ENCODE measurements at places on chromosomes 13 and 19.

- DNase-seq, result no peak
These were observed 12.5 kb upstream of the SUPT20H start for GRCh38 chr13:37072024-37072423.

DNA sequence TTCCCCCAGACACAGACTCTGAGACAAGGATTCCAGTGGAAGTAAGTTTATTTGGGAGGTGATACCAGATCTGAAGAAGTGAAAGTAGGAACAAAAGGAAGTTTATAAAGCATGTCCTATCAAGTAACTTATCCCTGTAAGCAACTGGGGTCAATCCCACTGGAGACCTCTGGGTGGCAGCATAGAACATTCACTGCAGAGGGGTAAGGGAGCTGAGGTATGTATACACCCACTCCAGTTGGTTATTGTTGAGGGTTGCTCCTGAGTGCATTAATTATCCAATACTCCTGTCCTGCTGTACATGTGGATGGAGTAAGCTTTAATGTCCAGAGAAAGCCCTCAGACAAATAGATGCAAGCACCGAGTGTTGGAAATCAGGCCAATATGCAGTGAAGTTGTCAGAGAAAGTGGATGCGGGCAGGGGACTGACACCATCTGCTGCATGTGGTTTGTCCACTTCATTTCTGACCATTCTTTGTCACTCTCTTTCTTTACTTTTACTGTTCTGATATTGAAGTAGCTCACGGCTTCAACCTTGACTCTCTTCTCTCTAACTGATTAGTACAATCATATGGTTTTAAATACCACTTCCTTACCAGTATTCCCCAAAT, 46.7 kb downstream of the NOTCH3 start:
- DNase-seq, result peak; percentile 42

DNA sequence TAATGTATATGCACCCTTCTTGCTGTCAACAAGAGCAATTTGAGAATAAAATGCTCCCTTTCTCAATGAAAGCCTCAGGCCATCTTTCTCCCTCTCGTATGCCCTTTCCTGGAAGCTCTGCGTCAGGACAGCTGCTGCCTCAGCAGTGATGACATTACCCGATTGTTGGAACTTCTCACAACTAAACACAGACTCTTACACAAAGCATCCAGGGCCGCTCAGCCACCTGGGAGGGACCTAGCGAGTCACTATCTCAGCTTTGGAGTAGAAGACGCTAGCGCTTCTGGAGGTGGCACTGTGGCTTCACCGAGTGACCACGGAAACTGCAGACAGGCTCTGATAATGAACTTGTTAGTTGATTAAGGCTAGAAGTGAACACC, 153.2 kb upstream of the SOX1 start:
- DNase-seq, result no peak

DNA sequence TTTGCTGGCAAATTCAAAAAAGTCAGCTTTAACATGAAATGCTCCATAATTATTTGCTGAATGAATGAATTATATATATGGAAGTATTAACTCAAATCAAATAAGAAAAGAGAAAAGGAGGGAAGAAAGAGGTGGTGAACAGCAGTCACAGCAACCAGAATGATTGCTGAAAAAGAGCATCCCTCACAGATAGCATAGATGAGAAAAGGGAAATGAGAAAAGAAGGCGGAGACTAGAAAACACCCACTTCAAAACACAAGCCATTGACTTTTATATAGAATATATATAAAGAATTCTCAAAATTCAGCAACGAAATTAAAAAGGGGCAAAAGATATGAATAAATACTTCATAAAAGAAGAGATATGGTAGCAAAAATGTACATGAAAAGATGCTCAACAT, 75.2 kb downstream of the CAB39L start:
- no peak for DNase-seq

GRCh38 chr13:44920013-44920412, 69.3 kb downstream of the NUFIP1 start:
- DNase-seq, result peak; percentile 6

DNA sequence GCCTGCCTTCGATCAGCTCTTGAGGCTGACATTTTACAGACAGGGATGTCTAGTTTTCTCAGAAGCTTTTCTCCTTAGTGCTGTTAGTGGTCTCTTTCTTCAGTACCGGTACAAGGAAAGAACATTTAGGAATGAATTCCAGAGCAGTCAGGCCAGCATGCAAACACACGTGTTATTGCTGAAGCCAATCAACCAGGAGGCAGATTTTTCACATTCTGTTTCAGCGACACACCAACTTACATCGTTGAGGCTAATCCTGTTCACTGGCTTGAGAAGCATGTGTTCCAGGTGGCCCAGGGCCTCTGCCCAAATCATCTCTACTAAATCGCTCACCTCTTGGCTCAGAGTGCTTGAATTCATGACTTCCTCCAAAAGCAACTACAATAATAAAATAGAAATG, 19.2 kb downstream of the PARP4 start:
- no peak for DNase-seq

- DNase-seq, result no peak
These were observed 262.1 kb upstream of the DACH1 start for GRCh38 chr13:72129117-72129516.

- DNase-seq, result peak; percentile 91
These were observed 1.1 kb downstream of the NAXD start for GRCh38 chr13:110616103-110617101.

GRCh38 chr13:113224486-113224885, 15.1 kb downstream of the CUL4A start:
- no peak for DNase-seq

GRCh38 chr19:33261511-33262189, 36.0 kb upstream of the SLC7A10 start:
- no peak for DNase-seq

GRCh38 chr13:72839831-72840426, 58.0 kb downstream of the PIBF1 start:
- no peak for DNase-seq

GRCh38 chr19:46607448-46607841, 6.3 kb downstream of the CALM3 start:
- no peak for DNase-seq

- peak; percentile 65 for DNase-seq
These were observed 20.2 kb upstream of the ERVV-1 start for GRCh38 chr19:52993342-52994178.

GRCh38 chr19:49421039-49421877, 2.0 kb downstream of the PTH2 start:
- peak; percentile 49 for DNase-seq

DNA sequence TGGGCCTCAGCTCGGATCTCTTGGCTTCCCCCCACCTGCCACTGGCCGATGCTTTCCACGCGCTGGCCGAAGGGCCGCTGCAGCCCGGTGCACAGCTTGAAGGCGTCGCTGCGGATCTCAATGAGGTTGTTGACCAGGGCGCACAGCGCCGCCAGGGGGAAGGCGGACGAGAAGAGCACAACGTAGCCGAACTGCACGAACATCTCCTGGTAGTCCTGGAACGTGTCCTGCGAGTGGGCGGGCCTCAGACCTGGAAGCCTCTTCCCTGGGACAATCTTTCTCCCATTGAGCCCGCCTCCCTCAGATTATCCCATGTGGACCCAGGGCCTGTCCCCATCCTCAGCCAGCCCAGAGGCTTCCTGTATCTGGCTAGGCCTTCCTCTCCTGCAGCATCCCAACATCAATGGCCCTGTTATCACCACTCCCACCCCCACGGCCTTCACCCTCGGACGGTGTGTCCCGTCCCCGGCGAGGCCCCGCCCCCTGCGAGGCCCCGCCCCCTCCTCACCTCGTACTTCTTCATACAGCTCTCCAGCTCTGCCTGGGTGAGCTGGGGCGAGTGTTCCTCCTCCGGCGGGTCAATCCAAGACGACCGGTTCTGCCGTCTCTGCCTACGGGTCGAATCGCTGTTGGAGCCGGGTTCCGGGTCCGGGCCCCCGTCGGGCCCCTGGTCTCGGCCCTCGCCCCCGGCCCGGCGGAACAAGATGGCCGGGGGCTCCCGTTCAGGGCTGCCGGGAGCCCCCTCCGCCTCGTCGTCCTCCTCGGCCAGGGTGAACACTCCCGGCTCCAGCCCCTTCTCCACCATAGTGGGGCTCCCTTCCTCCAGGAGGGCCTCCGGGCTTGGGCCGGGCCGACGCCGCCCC, 6.8 kb downstream of the ANO8 start:
- DNase-seq, result no peak

- DNase-seq, result no peak
These were observed 7.8 kb downstream of the GPR183 start for GRCh38 chr13:99299256-99299919.

DNA sequence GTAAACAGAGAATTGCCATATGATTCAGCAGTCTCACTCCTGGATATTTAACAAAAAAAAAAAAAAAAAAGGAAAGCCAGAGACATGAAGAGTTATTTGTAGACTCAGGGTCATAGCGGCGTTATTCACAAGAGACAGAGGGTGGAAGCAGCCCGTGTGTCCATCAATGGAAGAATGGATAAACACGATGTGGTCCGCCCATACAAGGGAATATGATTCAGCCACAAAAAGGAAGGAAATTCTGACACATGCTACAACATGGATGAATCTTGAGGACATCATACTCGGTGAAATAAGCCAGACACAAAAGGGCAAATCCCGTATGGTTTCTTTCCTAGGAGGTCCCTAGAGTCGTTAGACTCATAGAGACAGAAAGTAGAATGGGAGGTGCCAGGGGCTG, 14.8 kb downstream of the ACSBG2 start:
- DNase-seq, result no peak

DNA sequence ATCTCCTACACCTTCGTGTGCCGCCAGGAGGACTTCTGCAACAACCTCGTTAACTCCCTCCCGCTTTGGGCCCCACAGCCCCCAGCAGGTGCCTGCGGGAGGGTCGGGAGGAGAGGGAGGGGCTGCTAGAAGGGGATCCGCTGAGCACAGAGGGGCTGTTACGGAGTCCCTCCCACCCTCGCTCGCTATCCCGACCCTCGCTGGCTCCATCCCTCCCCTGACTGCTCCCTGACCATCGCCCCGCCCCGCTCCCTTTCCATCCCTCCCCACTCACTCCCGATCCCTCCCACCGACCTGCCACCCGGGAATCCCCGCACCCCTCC, 780 bp downstream of the CD177 start:
- DNase-seq, result no peak

DNA sequence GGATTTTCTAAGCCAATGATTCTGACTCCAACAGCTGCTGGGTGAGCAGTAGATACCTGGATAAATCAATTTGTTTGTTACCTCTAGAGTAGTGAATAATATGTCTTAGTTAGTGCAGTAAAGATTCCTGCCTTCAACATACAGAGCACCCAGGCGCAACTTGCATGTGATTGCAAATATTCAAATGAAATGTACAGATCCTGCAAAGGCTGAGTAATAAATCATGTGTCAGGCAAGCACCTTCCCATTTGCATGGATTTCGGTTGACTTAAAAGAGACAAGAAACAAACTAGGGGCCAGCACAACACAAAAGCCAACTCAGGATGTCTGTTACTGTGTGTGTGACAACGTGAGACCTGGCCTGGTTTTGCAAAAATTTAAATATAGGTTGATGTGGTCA, 79.7 kb downstream of the TNFSF11 start:
- DNase-seq, result no peak

GRCh38 chr19:43688059-43688701, 18.2 kb upstream of the PLAUR start:
- DNase-seq, result no peak

- DNase-seq, result no peak
These were observed 15.5 kb downstream of the SIX5 start for GRCh38 chr19:45753548-45753947.

DNA sequence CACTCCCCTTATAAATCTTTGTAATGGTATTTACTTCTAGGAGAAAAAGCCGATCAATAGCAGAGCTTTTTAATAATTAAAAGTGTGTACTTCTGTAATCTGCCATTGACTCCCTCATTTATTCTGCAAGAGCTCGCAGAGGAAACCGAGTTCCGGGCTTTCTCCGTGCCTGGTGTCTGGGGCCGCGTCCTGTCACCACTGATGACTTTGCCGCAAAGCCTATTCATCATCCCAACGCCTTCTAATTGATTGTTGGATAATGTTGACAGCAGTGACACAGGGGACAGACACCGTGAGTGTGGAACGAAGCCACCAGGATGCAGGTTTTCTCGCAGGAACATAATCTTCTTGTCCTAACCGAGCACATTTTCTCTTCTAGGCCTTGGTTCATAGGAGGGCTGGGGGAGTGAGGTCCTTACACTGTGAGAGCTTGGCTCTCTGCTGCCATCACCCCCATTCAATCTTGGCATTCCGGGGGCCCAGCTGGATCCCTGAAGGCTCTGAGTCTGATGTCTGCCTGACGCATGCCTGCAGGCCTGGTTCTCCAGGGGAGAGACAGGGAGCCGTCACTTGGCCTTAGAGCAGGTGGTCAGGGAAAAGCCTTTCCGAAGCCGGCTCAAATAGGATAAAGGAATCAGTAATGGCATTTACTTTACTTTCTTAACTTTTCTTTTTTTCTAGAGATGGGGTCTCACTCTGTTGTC, 110.3 kb downstream of the KDM4B start:
- DNase-seq, result no peak

DNA sequence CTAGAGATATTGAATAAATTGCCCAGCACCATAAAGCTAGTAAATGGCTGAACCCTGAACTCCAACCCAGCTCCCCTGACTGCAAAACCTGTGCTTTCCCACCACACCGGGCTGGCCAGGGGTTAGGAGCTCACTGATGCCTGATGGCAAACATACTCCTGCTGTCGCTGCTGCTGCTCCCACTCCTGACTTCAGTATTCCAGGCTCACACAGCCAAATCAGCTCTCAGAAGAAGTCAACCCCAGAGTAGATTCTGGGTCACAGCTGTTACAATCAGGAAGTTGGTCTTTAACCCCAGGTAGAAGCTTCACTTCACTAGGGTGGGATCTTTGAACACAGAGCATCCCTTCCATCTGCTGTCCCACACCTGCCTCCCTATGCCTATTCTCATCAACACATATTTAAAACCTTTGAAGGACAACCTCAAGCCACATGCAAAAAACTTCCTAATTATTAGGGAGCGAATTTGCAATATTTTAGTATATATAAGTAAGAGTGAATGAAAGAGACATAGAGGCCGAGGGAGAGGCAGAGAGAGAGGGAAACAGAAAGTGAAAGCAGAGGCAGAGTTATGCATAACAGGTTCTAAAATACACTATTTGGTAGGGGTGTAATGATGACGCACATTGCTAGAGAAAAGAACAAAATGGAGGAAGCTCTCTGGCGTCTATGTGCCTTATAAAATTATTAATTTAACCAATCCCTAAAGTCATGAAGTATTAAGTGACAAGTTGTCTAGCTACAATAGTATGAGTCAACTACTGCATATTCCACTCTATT, 99.4 kb upstream of the SERP2 start:
- DNase-seq, result no peak

DNA sequence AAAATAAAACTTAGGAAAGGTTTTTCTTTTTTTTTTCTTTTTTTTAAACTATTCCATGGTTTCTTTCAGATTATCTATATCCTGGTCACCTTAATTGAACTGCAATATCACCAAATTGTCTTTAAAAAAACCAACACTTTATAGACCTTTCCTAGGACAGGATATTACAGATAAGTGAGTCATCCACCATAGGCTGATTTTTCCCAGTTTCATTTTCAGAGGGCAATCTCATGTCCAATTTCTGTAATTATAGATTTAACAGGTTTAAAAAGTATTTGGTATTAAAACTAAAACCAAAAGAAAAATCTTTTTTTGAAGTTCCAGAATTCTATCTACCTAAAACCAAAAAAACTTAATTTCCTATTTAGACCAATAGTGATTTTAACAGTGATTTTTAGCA, 13.2 kb downstream of the SPART start:
- no peak for DNase-seq

- DNase-seq, result no peak
These were observed 66.7 kb downstream of the KATNAL1 start for GRCh38 chr13:30240608-30241007.
